ENCODE measurements at places on chromosomes 16 and 17. TPM values are rescaled to one million over a fixed set of nuclear protein-coding genes. Genes with fewer than 3 reads are reported as not detected.

GRCh38 chr16:86458149-86458777 lies 52.1 kb upstream of the FOXF1 start:
- no peaks in the 10 kb centered on the region for H3K4me1 ChIP-seq
- H3K27ac ChIP-seq = no peak overlapping the region
- no peak for DNase-seq
- no peaks in the 10 kb centered on the region for H3K36me3 ChIP-seq

SECTM1 gene
- not detected for total RNA-seq

AMZ2 gene
- total RNA-seq = 62.2 TPM

- H3K4me1 ChIP-seq = peaks cover 49% of the 10 kb centered on the region
- DNase-seq = no peak
- peak overlapping the region; percentile 95 for H3K27ac ChIP-seq
These were observed 1.3 kb upstream of the PSMB3 start for GRCh38 chr17:38751144-38751807.

- no peak overlapping the region for H3K27ac ChIP-seq
- H3K4me1 ChIP-seq = no peaks in the 10 kb centered on the region
- no peak for DNase-seq
- H3K36me3 ChIP-seq = no peaks in the 10 kb centered on the region
- no peaks in the 10 kb centered on the region for H3K27me3 ChIP-seq
These were observed 126.8 kb upstream of the PSMD7 start for GRCh38 chr16:74169687-74170376.

ABCA9 gene
- not detected for total RNA-seq

TRIM47 gene
- total RNA-seq = 1.6 TPM

- H3K27ac ChIP-seq = no peak overlapping the region
- H3K4me1 ChIP-seq = no peaks in the 10 kb centered on the region
- H3K36me3 ChIP-seq = no peaks in the 10 kb centered on the region
- no peak overlapping the region for H3K4me3 ChIP-seq
- H3K27me3 ChIP-seq = no peaks in the 10 kb centered on the region
- no peak for DNase-seq
These were observed 82.5 kb downstream of the NLK start for GRCh38 chr17:28124962-28125361.

EVPL gene
- total RNA-seq = 0.05 TPM
